A549 treated with DMSO at 1 μM for 4 hours (cell line): ENCODE measurements at places on chromosomes 6 and 20. TPM values are rescaled to one million over a fixed set of nuclear protein-coding genes. Genes with fewer than 3 reads are reported as not detected.

The ITPR3 gene
- 32.9 to 45.8 TPM (median 41.0 TPM) in 5 replicates for total RNA-seq

The RAET1E gene
- 2.2 to 3.4 TPM (median 2.9 TPM) in 5 replicates for total RNA-seq

The IPCEF1 gene
- total RNA-seq = 0.02 to 0.03 TPM in 2 of 5 replicates, not detected in the others

The HLA-DMB gene
- 1.2 to 2.3 TPM (median 1.7 TPM) in 5 replicates for total RNA-seq
